Cardiac septum (tissue), 1 donor: ENCODE measurements at places on chromosomes 3 and 15. TPM values are rescaled to one million over a fixed set of nuclear protein-coding genes. Genes with fewer than 3 reads are reported as not detected.

The ANKUB1 gene
- total RNA-seq, result not detected

The GASK1A gene
- 0.16 TPM for total RNA-seq

GRCh38 chr3:36591959-36592358 is 172.4 kb downstream of the DCLK3 start:
- DNase-seq, result no peak

DNA sequence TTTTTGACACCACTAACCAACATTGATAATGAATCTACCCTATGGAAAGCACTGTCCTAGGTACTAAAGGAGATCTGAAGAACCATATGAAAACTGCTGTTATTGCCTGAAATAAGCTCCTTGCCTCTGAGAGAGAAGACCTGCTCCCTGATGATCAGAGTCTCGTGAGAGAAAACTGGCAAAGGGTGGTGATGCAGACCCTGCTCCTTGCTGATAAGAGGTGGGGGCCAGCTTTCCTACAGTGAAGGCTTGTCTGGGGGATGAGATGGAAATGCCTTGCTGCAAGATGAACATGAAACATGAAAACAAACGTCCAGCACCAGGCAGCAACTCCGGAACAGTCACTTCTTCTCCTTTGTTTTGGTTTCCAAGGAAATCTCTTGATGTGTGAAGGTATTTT is 31.9 kb downstream of the RASGRP1 start:
- DNase-seq, result no peak

DNA sequence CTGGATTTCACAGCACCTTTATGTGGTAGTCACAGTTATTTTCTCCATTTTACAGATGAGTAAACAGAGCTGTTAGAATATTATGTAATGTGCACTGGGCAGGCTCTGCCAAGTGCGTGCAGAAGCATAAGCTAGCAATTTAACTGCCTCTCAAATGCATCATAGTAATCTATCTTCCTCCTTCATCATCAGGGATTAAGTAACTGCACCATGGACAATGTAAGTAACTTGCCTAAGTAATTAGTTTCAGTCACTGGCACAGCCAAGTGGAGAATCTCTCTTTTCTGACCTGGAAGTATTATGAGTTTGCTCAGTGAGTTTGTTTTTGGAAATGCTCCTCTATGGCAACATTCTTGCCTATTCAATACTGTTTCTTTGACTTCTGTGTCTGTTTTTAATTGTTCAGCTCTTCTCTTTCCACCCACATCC is 260.5 kb downstream of the PTPRG start:
- DNase-seq, result no peak
